ENCODE measurements at places on chromosomes 2 and 18.

DNA sequence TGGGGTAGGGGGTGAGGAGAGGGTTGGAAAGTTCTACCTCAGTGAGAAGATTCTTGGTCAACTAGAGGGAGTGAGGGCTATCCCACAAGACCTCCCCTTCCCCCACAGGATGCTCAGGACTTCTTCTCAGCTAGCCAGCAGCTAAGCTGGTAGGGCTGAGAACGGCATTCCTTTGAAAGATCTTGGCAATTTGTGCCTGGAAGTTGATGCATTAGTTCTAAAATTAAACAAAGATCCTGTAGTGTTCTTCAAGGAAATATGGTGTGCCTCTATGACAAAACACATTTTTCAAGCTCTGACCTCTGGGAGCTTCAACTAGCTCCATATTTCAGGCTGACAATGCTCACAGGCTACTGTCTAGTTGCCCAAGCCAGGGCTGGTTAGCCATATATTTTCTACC, 2.3 kb downstream of the LYPD1 start:
- DNase-seq: no peak

DNA sequence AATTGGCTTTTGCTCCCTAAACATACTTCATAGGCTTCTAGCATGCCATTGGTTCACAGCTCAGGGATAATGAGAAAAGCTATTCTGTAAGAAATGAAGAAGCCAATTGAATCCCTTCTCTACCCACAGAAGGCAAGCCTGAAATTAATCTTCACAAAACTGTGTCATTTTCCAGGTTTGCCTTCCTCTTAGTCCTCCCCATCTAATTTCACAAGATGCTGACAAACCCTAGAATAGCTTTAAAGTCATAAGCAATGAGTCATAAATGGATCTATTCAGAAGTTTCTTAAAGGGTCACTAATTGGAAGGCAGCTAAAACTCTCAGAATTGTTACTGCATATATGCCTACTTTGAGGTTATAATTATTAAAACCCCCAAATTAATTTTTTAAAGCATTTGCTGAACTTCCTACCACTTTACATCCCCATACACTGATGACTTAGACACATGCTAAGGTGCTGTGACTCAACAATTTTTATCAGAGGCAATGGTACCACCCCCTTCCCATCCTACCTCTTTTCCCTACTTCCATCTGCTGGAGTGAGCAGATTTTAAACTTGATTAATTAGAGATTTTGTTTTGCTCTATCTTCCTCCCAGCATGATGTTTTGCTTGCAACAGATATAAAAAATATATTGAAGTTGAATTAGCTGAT, 51.3 kb upstream of the NABP1 start:
- DNase-seq: no peak

DNA sequence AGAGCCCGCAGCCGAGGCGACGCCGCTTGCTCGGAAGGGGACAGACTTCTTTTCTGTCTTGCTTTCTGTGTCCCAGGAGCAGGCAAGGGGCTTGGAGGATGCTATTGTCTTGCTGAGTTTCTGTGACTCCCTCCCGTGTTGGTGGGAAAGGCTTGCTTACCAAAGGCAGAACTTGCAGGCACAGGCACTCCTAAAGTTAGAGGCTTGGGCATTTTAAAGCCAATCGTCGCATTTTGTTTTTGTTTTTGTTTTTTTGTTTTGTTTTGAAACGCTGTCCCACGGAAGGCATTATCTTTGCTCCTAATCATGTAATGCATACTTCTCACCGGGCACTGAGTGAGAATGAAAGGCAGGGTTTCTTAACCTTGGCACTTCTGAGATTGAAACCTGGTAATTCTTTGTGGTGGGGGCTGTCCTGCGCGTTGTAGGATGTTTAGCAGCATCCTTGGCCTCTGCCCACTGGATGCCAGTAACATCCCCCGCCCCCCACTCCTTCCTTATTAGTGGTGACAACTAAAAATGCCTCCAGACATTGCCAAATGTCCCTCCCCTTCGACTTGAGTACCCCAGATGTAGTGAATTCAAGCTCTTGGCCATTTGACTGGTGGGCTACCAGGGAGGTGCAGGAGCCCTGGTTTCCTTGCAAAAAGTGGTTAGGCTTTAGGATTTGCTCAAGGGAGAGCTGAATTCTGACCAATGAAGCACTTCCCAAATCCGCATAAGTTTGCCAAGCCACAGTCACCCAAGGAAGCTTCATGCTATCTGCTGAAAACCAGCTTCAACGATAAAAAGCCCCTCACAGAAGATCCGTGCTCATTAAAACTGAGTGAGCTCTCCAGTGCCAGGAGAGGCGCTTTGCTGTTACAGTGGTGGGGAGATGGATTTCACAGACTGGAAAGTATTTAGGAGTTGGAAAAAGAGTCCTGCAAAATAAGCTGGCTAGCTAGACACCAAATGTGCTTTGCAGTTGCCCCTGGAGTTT, 1.2 kb downstream of the ANTXR1 start:
- no peak for DNase-seq

DNA sequence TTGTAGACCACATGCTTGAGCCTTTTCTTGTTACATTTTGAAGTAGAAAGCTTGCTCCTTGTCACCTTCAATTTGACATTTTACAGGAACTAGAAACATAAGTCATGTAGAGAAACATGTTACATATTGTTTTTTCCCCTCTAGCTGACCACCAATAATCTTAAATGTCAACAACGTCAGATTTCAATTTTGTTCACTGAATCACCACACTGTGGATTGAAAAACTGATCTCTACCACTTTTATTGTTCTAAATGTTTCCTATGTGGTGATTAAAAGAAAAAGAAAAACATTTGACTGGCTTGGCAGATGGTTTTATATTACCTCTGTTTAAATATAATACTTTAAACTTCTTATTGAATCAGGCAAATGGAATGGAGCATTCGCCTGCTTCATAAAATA, 87.7 kb downstream of the DSEL start:
- DNase-seq: no peak
